HCT116 (cell line): ENCODE measurements at places on chromosomes 11 and 22. TPM values are rescaled to one million over a fixed set of nuclear protein-coding genes. Genes with fewer than 3 reads are reported as not detected.

The OR9Q1 gene
- not detected for total RNA-seq

The DCHS1 gene
- total RNA-seq, result 0.30 TPM

The FOSL1 gene
- total RNA-seq, result 125 TPM

The PGR gene
- not detected for total RNA-seq

The GGT1 gene
- 14.0 TPM for total RNA-seq

The XPNPEP3 gene
- total RNA-seq, result 29.8 TPM

The C11orf86 gene
- total RNA-seq, result 0.25 TPM
